ENCODE measurements at places on chromosomes 12 and 14.

- DNase-seq = no peak
Observed at GRCh38 chr14:23513005-23513817, 38.4 kb downstream of the ZFHX2 start.

- no peak for DNase-seq
Observed at GRCh38 chr12:4932576-4932975, 22.9 kb downstream of the KCNA1 start.

GRCh38 chr12:31785318-31785717 is 56.5 kb upstream of the AMN1 start:
- no peak for DNase-seq

- DNase-seq = no peak
Observed at GRCh38 chr12:89927226-89927698, 218.6 kb upstream of the ATP2B1 start.

- no peak for DNase-seq
Observed at GRCh38 chr12:100324498-100324897, 32.4 kb upstream of the SLC17A8 start.

GRCh38 chr14:89911010-89911919 is 43.3 kb downstream of the EFCAB11 start:
- DNase-seq = peak; percentile 20

DNA sequence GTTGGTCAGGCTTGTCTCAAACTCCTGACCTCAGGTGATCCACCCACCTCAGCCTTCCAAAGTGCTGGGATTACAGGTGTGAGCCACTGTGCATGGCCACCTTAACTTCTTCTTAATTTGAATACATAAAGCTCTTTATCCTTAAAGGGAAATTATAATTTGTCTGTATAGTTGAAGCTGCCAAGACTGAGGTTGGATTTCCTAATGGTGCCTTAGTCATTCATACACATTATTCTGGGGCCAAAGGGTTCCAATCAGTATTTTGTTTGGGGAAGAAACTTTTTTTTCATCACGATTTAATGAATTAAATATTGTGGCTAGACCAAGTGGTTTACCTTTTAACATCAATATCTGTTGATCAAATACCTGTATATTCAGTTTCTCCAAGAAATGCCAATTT is 135.9 kb downstream of the SYT1 start:
- no peak for DNase-seq

DNA sequence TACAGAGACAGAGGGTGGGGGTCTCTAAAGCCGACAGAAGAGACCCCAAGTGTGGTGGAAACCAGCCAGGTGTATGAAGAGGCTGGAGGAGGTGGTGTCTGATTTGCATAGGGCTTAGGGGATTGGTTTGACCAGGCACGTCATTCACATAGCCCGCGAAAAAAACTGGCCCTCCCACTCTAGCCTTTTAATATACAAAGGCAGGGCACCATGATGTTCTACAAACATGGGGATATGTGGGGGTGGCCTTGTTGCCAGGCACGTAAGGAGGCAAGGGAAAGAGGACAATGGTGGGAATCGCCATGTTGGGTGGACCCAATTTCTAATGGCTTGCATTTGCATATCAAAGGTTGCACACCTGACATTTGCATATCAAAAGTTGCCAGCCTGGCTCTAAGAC is 13.2 kb downstream of the LALBA start:
- no peak for DNase-seq

- no peak for DNase-seq
Observed at GRCh38 chr12:120119271-120119973, 2.9 kb upstream of the RAB35 start.

GRCh38 chr12:42504049-42504448 is 85.5 kb downstream of the PRICKLE1 start:
- DNase-seq = no peak

DNA sequence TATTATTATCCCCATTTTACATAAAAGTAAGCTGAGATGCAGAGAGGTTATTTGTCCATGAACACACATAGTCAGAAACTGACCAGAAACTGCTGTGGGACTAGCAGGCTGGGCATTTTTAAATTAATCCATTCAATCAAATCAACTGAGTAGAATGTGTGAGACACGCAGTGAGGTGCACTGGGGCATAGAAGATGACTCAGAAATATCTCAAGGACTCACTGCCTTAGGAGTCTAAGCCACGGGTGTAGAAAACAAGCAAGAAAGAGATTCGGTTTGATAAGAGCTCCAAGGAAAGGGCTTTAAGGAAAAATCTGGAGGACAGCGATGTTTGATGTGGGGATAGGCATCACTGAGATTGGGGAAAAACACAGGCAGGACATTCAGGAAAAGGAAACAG is 127.8 kb downstream of the ANO2 start:
- no peak for DNase-seq

- no peak for DNase-seq
Observed at GRCh38 chr12:20508962-20509361, 140.6 kb downstream of the PDE3A start.

- DNase-seq = no peak
Observed at GRCh38 chr12:108341356-108341755, 2.2 kb upstream of the CMKLR1 start.

- peak; percentile 45 for DNase-seq
Observed at GRCh38 chr14:63435838-63436237, 107.3 kb downstream of the PPP2R5E start.

DNA sequence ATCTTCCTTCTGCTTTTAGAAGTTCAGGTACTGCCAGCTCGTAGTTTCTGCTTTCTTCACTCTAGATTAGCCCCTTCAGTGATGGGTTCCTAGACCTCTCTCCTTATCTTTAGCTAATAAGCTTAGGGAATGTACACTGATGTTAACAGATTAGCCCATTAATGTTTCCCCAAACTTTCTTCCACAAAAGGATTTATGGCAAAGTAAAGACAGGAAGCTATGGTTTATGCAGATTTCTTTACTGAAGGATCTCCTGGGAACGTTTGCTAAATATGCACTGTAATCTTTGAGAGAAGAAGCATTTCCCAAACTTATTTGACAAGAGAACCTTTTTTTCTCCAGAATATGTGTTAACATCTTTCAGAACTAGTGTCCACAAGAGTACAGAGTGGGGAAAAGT is 4.2 kb downstream of the SOCS4 start:
- no peak for DNase-seq

DNA sequence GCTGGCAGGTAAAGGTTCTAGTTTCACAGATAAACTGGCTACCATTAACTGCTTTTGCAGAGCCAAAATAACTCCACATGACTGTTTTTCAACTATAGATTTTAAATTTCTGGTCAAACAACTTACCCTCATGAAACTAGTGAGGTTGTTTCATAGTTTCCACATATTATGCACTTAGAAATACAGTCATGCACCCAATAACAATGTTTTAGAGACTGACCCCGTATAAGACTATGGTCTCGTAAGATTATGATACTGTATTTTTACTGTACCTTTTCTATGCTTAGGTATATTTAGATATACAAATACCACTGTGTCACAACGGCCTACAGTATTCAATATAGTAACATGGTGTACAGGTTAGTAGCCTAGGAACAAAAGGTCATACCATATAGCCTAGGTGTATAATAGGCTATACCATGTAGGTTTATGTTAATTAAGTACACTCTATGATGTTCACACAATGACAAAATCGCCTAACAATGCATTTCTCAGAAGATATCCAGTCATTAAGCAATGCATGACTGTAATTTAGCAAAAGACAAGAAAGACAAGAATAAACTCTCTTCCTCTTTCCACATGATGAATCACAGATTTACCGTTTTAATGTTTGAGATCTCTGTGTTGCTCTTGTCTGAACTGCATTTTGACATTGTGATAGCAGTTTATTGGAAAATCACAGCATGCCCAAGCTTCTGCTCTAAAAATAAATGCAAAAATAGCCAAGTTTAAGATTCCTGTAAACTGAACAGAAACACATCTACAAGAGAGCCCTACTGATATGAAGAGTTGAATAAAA is 17.1 kb downstream of the DICER1 start:
- DNase-seq = peak; percentile 48

DNA sequence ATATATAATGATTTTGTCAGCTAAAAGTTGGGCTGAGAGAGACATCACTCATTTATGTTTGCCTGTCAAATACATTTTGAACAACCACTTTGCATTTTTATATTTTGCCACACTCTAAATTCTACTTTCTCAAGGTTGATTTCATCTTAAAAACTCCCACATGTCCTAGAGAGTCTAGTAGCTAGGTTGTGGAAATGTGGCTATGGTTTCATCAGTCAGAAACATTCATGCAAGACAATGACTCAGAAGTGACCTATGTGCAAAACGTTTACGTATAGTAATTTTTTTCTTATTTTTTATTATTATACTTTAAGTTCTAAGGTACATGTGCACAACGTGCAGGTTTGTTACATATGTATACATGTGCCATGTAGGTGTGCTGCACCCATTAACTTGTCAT is 27.4 kb upstream of the PRKD1 start:
- no peak for DNase-seq

- DNase-seq = no peak
Observed at GRCh38 chr14:104576970-104577332, 2.6 kb upstream of the C14orf180 start.
